NCI-H2107 (cell line): ENCODE measurements at places on chromosomes 3 and 15.

DNA sequence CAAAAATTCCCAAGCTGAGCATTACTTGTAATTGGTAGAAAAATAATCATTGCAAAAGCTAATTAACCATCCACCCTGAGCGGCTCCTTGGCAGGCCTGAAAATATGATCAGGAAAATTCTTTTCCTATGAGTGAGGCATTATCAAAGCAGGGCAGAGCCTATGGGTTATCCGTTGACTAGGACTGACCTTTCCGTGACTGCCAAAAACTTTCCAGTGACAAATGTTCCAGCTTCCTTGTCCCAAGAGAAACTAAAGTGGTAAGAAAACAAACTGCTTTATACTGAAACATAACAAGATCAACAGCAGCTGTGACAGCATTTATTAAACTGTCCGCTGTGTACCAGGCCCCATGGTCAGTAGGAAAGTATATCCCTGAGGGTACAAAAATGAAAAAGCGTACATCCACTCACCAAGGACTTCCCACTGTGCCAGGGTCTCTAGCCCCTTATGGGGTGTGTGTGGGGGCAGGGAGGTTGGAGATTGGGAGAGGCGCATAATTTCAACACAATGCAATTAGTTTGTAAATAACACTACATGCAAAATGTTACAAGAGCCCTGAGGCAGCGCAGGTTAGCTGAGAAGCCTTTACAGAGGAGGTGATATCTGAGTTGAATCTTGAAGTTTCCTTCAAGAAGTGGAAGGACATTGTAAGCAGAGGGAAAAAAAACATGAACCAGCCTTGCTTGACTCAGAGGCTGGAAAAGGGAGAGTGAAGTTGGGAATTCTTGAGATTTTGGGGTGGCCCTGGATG lies 8.5 kb downstream of the LIPC start:
- no peak for DNase-seq

- no peak for DNase-seq
These were observed 38.5 kb downstream of the HPS3 start for GRCh38 chr3:149167898-149168297.

- DNase-seq: no peak
These were observed 309.7 kb upstream of the GADL1 start for GRCh38 chr3:31203960-31204795.

- no peak for DNase-seq
These were observed 55.0 kb upstream of the NPHP3 start for GRCh38 chr3:132777171-132777570.

DNA sequence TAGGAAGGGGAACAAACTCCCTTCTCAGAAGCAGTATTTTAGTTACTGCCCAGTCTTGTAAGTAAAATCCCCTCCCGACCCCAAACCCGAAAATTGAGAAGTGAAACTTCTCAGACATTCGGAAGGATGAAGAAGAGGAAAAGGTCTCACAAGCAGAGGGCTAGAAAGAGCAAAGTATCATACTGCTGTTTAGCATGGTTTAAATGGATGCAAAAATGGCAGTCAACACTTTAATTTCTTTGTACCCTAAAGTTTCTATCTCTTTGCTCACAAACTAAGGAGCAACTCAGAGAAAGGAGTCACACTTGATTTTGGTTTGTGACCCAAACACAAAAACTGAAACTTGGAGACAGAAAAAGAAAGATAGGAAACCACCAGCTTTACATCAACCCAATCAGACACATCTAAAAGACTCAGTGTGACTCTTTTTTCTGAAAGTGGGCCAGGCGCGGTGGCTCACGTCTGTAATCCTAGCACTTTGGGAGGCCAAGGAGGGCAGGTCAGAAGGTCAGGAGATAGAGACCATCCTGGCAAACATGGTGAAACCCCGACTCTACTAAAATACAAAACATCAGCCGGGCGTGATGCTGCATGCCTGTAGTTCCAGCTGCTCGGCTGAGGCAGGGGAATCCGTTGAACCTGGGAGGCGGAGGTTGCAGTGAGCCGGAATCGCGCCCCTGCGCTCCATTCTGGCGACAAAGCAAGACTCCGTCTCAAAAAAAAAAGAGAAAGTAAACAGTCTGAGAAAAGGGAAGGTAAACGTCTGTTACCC lies 63.2 kb upstream of the ATP11B start:
- DNase-seq: no peak
